ENCODE measurements at places on chromosomes 3 and 15.

GRCh38 chr3:105579439-105579838 lies 212.7 kb downstream of the ALCAM start:
- no peak for DNase-seq

GRCh38 chr3:71583566-71584393 lies at the start of gene FOXP1:
Gene FOXP1, minus strand, starts transcription at chr3:71583728. Its CDS starts 385,347 bp downstream, at chr3:71198381.
- peak; percentile 61 for DNase-seq

GRCh38 chr3:5980475-5980874 lies 793.0 kb downstream of the EDEM1 start:
- DNase-seq = no peak

GRCh38 chr3:189144645-189145044 lies 27.1 kb upstream of the TPRG1 start:
- DNase-seq = peak; percentile 15

GRCh38 chr15:25184356-25185155 lies 229.8 kb downstream of the SNRPN start:
- no peak for DNase-seq

- no peak for DNase-seq
Measured at GRCh38 chr15:47035475-47036406, 681.6 kb upstream of the SEMA6D start.

GRCh38 chr3:185797108-185797881 lies 27.5 kb downstream of the IGF2BP2 start:
- no peak for DNase-seq

GRCh38 chr3:16369276-16369675 lies 104.3 kb downstream of the OXNAD1 start:
- no peak for DNase-seq

- no peak for DNase-seq
Measured at GRCh38 chr3:126179825-126180476, 435 bp downstream of the ALDH1L1 start.

DNA sequence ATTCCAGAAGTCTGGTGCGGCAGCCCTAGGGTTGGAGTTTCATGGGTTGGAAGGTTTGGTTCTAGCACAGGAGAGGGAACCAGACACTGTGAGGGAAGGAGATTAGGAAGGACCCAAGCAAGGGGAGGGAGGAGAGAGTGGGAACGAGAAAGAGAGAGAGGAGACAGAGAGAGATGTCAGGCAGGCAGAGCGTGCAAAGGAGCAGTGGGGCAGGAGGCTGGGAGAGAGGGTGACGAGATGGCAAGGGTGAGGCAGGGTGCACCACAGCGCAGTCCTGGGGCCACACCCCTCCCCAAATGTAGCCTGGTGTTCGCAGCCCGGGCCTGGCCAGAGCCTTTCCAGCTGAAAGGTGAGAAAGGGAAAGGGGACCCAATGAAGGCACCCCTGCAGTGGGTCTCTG lies 162.9 kb upstream of the TLE3 start:
- DNase-seq = no peak

- no peak for DNase-seq
Measured at GRCh38 chr3:169244119-169244864, 419.2 kb downstream of the MECOM start.

GRCh38 chr3:143140550-143140949 lies 21.0 kb downstream of the CHST2 start:
- no peak for DNase-seq

- DNase-seq = no peak
Measured at GRCh38 chr3:15041950-15042349, 23.2 kb downstream of the MRPS25 start.

DNA sequence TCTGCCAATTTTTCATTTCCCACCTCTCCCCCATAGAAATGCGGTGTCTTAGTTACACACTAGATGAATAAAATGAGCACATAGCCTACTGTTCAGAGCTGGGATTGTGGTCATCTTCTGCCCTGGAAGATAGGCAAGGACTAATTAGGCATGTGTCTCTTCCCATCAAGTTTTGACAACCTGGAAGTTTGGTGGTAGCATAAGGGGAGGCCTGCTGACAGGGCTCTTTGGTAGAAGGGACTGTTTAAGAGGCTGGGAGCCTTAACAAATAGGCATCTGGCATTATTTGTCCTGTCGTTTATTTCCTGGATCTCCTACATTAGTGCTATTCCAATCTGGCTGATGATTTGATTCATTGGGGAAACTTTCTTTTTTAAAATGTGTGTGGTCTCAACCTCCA lies 512.3 kb downstream of the ZNF385D start:
- DNase-seq = no peak

- no peak for DNase-seq
Measured at GRCh38 chr3:7585052-7585451, 724.1 kb downstream of the GRM7 start.

GRCh38 chr3:194080436-194080835 lies 55.5 kb upstream of the HES1 start:
- no peak for DNase-seq

GRCh38 chr15:88091444-88092016 lies 165.0 kb downstream of the NTRK3 start:
- DNase-seq = no peak

GRCh38 chr15:43777267-43777914 lies 625 bp upstream of the ELL3 start:
- DNase-seq = peak; percentile 93

- no peak for DNase-seq
Measured at GRCh38 chr3:125079675-125080045, 23.9 kb upstream of the HEG1 start.

GRCh38 chr3:47533481-47533880 lies 20.0 kb upstream of the ELP6 start:
- DNase-seq = no peak

GRCh38 chr3:101940521-101941317 lies 91.4 kb downstream of the NFKBIZ start:
- DNase-seq = no peak

- DNase-seq = no peak
Measured at GRCh38 chr3:16723978-16724377, 118.8 kb upstream of the DAZL start.

DNA sequence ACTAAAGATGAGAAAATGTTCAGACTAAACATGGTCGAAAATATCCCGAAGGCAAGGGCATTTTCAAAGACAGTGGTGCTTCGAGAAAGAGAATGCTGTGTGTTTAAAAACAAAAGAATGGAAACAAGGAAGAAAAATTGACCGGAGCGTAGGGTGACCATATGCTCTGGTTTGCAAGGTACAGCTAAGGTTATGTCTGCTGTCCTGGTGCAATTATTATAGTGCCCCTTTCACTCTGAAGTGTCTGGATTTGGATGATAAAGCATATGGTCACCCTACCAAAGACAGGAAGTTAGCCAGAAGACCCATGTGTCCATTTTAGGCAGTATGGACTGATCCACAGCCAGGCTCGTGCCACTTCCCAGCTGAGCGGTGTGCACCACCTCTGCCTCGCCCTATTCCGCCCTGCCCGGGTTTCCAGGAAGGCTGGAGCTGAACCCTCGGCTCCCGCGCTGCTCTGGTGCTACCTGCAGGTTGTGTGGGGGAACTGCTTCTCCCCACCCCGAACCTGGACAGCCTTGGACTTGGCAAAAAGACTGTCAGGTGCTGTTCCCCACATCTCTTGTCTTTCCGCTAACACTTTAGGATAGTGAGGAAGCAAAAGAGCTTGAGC lies 25.2 kb downstream of the GOLGA6D start:
- DNase-seq = peak; percentile 17

DNA sequence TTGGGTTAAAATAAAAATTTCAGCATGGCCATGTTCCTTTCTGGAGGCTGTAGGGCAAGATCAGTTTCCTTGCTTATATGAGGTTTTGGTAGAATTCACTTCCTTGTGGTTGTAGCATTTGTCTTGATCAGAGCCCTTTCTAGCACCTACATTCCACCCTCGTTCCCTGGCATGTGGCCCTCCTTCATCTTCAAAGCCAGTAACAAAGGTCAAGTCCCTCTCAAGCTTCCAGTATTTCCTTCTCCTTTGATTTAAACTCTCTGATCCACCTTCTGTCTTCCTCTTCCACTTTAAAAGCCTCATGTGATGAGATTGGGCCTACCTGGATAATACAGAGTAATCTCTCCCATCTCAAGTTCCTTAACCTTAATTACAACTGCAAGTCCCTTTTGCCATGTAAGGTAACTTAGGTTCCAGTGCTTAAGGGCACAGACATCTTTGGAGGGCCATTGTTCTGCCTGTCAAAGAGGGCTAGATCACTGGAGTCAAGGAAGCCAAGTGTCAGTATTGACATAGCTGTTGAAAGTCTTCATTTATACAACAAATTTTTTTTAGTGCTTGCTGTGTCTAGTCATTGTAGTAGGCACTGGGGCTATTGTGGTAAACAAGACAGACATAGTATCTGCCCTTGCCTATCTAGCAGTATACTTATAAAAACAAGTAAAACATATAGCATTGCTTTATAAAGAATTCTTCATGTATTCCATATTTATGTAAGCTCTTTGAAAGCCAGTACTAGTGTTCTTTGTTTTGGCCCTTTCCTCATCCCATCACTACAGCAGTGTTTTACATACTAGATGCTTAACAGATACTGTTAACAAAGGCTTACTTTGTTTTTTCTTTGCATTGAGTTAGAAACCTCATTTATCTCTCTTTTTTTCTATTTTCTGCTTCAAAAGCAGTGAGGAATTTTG lies 40.7 kb downstream of the GLCE start:
- DNase-seq = no peak

GRCh38 chr3:46927718-46928073 lies 48.8 kb downstream of the CCDC12 start:
- no peak for DNase-seq

- DNase-seq = no peak
Measured at GRCh38 chr15:70347321-70348225, 249.9 kb upstream of the TLE3 start.

DNA sequence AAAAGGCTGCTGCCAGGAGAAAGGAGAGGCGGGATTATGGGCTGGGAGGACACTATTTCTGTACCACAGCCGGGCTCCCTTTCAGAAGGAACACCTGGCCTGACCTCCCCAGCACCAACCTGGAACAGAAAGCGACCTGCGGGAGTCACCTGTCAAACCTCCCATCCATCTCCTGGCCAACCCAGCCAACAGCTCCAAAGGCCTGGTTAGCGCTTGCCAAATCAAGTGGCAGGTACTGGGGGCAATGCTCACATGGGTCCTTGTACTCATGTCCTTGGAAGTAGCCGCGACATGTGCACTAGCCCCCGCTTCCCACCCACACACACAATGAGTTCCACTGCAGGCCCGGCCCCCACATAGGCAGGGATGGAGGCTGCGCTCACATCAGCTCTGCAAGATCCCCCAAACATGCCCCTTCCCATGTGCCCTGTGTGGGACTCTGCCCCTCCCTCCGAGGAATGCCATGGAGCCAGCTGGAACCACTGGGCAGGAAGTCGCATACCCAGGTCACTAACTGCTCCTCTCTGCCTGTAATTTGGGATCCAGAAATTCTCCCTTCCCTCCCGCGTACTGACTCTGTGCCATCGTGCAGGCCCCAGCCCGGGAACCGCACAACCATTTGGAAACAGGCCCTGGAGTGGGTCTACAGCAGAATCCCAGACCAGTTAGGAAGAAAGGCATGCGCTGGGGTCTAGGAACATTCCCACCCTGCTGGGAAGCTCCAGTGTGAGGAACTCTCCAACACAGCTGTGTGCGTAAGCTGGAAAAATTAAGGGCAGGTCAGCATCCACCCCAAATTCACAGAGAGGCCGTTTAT lies 98.9 kb downstream of the LRIG1 start:
- no peak for DNase-seq

DNA sequence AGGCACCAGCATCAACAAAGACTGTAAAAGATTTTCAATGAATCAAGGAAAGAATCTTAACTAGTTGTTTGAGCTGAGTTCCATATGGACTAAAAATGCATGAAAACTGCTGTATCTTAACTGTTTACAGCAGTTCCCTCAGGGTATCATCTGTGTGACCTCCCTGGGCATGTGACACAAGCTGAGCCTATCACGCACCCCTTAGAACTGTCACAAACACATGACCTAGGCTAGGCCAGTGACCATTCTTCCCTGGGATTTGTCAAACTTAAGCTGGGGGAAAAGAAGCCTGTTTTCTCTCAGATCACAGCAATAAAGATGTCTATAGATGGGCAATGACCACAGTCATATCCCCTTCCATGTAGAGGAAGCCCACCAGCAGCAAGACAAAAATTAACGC lies 35.7 kb downstream of the IGF2BP2 start:
- no peak for DNase-seq

DNA sequence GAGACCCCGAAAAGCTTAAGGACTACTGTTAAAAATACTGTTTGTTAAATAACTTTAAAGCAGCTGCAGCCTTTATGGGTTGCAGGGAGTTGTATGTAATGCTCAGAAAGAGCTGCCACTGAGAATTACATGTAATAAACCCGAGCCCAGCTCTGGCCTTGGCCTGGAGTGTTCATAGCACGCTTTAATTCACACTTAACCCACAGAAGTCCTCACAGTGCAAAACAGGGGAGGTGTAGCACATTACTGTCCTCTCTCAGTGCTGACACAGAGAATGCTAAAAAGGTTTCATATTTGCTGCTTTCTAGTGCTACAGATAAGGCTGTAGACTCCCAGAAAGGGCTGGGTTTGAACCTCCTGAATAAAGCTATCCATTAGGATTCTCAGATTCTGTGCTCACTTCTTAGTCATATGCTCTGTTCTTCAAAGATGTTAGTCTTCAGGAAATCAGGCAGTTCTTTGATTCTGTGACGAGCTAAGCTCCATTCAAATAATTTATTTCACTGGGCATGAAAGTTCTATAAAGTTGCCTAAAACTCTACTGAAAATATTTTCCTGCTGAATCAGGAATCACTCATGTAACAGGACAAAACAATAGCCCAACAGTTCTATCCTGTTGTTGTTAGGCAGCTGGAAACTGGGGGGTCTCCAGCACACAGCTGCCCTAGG lies 108.0 kb downstream of the SENP2 start:
- DNase-seq = no peak

GRCh38 chr3:51921081-51921578 lies 18.0 kb upstream of the IQCF1 start:
- no peak for DNase-seq

DNA sequence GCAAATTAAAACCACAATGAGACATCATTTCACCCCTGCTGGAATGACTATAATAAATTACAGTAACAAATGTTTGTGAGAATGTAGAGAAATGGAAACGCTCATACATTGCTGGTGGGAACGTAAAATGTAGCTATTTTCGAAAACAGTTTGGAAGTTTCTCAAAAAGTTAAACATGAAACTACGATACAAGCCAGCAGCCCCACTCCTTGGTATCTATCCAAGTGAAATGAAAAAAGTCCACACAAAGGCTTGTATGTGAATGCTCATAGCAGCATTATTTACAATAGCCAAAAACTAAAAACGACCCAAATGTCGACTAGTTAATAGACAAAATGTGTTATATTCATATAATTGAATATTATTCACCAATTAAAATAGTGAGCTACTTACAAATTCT lies 22.9 kb upstream of the CFAP20DC start:
- DNase-seq = no peak

- no peak for DNase-seq
Measured at GRCh38 chr3:66948041-66948440, 50.1 kb upstream of the KBTBD8 start.

DNA sequence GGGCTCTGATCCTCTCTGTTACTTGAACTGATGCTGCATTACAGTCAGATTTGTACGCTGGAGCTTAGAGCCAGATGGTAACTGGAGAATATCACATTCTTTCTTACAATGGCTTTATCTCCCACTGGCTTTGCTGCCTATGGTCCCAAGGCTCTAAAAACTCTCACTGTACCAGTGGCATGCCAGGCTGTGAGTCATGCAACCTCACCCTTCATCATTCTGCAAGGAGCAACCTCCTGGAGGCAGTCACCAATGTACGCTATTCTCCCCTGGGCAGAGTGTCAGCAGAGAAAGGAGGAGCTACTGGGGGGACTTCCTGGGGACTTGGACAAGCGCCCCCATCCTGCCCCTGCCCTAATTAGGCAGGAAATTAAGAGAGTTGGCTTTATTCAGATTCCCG lies 97.9 kb upstream of the EIF1B start:
- DNase-seq = no peak
